ENCODE measurements at places on chromosomes 16 and 17.

DNA sequence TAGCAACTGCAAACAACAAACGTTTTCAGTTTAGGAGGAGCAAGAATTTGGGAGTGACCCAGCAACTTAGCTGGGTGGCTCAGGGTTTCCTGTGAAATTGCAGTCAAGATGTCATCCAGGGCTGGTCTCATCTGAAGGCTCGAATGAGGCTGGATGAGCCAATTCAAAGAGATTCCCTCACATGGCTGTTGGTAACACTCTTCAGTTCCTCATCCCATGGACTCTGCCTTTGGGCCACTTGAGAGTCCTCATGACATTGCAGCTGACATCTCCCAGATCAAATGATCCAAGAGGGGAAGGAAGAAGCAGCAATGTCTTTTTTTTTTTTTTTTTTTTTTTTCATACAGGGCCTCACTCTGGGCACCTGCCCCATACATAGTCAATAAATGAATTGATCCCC, 26.3 kb downstream of the UBALD1 start:
- no peak for DNase-seq

- DNase-seq = no peak
Observed at GRCh38 chr16:55501549-55502322, 7.1 kb upstream of the LPCAT2 start.

DNA sequence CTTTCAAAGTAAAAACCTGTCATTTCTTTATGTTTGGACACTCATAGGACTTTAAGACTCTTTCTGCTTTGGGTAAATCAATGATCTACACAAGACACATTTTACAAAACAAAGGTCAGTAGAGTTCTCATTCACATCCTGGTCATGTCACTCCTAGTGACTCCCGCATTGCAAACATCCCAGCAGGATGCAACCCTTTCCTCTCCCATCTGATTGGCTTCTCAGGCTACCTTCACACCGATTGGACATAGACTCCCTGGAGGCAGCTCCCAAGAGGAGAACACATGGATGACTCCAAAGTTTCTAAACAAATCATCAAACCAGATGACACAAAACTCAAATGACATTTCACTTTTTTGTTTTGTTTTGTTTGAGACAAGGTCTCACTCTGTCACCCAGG, 43.8 kb upstream of the ACSM2B start:
- DNase-seq = no peak

- no peak for DNase-seq
Observed at GRCh38 chr16:76278980-76279379, 1.8 kb downstream of the CNTNAP4 start.

GRCh38 chr16:12341966-12342365, 365.4 kb downstream of the SNX29 start:
- DNase-seq = no peak

DNA sequence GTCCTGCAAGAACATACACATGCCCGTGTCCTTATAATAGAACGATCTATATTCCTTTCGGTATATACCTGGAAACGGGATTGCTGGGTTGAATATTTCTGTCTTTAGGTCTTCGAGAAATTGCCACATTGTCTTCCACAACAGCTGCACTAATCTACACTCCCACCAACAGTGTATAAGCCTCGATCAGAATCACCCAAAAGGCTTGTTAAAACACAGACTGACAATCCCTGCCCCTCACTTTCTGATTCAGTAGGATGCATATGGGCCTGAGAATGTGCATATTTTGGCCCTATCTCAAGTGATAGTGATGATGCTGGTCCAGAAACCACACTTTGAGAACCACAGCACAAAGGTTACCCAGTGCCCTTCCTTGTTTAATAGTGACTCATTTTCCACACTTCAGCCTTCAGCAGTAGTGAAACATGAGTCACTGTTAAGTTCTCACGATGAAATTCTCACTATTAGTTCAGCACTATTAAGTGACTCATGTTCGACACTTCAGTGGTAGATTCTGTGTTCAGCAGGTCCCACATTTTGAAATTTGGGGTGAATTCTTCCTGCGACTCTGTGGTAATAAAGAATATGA, 215.6 kb downstream of the GRIN2A start:
- no peak for DNase-seq

DNA sequence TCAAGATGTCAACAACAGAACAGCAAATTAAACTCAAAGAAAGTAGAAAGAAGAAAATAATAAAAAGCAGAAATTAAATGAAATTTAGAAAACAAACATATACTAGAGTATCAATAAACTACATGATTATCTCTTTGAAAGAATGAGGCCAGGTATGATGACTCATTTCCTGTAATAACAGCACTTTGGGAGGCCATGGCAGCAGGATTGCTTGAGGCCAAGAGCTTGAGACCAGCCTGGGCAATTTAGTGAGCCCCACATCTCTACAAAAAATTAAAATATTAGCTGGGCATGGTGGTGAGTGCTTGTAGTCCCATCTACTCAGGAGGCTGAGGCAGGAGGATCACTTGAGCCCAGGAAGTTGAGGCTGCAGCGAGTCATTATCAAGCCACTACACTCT, 232.5 kb downstream of the RAB11FIP4 start:
- no peak for DNase-seq

- no peak for DNase-seq
Observed at GRCh38 chr17:49565948-49566491, 9.7 kb upstream of the NXPH3 start.

DNA sequence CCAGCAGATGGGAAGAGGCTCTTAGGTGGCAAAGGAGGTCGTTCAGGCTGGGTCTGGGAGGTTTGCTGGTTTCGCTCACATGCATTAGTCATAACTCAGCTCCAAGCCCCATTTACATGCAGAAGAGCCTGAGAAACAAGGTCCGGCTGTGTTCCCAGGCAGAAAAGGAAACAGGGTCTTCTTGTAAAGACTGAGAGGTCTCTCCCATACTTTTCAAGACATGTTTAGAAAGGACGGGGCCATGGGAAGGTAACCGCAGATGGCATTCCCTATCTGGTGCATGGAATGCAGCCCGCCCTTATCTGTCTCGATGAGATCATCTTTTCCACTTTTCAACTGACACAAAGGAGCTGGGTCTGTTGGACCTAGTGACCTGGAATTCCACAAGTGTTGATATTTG, 389.0 kb upstream of the CDH11 start:
- DNase-seq = no peak

DNA sequence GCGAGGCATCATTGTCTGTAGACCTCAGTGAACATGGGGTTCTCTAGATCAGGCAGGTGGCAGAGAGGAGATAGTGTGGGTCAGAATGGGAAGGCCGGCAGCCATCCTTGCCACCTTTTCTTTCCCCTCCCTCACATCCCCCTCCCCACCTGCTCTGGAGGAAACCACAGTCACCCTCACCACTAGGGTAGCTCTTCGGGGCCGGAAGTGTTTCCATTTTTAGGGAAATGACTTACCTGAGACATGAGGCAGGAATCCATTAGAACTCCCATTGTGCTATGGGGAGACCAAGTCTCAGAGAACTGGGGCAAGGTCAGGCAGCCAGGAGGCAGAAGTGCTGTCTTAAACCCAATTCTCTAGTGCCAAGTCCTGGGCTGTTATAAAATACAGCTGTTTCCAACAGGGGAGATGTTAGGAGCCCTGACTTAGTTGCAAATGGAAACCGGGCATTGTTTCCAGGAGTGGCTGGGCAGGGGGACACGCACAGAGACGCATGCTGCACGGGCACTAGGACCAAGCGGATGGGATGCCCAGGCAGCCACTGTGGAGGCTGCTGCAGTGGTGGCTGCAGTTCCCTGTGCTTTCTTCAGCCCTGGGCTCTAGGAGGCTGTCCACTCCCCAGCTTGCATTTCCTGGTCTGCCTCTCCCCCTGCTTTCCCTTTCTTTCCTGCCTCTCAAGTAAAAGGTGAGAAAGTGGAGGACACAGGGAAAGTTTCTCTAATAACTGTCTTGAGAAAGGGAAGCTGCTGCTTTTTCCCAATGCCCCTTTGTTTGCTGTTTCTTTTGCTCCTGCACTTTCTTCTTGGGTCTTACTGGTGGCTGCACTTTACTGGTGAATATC, 2.8 kb downstream of the HAS3 start:
- DNase-seq = no peak

DNA sequence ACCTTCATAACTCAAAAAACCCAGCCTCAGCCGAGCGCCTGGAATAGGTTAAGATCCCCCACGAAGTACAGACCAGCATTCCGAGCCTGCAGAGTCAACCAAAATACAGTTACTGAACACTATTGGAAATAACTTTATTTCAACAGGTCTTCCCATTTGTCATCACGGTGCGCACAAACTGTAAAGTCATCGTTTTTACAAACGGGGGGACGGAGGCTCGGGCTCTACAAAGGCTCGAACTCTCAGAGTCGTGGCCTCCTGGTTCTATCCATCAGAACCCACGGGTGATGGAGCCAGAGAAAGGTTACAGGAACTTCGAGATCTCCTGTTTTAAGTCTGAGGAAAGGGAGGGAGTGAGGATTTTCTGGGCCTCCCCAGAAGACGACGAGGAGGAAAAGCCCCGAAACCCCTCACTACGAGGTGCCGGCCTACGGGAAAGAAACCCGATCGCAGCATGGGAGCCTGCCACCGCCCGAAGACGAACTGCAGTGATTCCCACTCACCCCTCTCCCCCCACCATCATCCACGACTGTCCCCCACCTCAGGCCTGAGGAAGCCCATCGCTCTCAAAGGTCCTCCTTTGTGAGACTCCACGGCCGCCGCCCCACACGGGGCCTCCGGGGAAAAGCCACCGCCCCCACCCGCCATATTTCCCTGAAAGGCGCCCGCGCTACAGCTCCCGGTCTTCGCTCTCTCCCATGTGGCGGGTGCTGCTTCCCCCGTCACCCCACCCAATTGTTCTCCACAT, 917 bp downstream of the YWHAE start:
- peak; percentile 29 for DNase-seq

DNA sequence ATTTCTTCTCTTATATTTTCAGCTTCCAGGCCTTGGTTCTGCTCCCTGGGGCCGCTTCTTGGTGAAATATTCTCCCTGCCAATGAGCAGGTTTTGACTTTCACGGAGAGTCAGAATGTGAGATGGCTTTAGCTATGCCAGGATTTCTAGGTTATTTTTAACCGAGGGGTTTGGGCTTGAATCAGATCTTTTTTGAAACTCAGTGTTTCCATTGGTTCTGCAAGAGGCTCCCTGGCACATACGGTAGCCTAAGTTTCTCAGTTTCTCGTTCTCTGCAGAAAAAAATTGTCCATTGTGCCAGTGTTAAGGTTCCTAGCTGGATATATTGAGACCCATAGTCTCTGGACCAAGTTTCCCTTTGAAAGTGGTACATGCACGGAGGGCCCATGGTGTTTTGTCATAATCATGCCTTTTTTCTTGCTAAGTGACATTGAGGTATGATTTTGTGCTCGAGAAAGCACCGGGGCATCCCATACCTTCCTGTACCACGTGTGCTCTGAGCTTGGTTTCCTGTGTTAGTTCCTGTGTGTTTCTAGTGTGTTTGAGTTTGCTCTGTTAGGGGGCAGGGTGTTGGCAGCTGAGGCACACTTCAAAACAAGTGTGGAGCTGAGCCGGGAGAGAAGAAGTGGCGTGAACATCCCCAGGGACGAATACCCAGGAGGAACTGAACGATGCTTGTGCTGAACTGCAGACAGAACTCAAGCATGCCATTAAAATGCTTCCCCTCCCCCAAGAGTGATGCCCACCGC, 127.2 kb downstream of the HS3ST3B1 start:
- DNase-seq = peak; percentile 33

All from stimulated activated CD8-positive, alpha-beta memory T cell treated with anti-CD3 and anti-CD28 coated beads, Interleukin-12 subunit alpha, Interleukin-12 subunit beta, amount 100 ng/mL, for 1 hour (primary cell).